ENCODE measurements at places on chromosomes 6 and 20.
A peak's percentile ranks its signal among the peaks of the same experiment; 100 is the strongest.

DNA sequence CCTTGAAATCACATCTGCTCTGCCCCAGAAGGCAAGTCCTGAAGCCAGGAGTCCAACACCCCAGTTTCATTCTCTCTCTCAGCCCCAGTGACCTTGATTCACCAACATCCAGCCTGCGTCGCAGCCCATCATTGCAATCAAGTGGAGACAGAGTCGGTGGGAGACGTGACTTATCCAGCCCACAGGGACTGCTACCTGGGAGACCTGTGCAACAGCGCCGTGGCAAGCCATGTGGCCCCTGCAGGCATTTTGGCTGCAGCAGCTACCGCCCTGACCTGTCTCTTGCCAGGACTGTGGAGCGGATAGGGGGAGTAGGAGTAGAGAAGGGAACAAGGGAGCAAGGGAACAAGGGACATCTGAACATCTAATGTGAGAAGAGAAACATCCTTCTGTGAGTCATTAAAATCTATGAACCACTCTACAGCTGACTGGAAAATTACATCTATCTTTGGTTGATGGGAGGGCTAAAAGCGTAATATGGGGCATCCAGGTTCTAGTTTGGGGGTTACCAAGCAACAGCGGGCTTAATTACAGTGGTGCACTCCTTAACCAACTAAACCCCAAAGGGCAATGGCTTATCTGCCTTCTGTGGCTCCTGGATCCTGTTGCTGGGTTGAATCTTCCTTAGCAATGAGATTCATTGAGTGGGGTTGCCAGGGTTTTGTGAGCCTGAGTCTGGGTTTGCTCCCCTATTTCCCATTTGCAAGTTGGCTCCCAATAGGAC lies 2.5 kb downstream of the LY6G6D start:
- DNase-seq = no peak

DNA sequence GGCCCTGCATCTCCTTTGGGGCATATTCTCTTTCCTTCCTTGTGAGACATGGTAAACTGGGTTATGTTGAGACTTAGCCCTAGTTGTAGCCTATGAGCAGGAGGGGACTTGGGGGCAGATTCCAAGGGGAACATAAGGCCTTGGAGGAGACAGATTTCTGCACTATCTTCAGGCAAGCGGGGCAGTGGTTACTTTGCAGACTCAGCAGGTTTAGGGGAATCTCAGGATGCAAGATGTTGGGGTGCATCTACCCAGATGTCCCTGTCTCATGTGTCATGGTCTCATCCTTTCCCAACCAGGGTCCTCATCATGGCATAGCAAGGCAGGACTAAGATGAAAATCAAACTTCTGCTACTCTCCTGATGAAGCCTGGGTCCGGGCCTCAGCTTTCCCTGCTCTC lies 58.6 kb upstream of the PTPRT start:
- no peak for DNase-seq

- no peak for DNase-seq
Observed at GRCh38 chr20:10758446-10758845, 84.6 kb upstream of the JAG1 start.

DNA sequence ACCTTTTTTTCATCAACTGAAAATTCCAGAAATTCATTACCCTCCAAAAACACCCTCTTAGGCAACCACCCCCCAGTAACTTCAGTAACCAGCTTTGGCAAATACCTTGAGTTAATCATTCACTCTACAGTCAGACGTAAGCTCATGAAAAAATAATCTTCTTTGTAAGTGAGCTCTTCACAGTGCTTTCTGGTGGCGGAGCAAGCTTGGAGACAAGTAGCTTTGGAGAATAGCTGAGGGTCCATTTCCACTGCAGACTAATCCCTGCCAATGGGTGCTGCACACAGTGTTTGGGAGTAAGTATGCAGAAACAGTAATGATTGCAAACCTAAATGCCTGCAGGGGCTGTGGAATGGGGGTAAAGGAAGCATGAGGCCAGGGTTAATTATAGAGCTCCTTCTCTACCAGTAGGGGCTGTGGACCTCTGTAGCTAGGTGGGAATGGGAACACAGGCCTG lies 56.8 kb upstream of the HINT3 start:
- DNase-seq = no peak

- no peak for DNase-seq
Observed at GRCh38 chr20:36173451-36173933, 19.0 kb downstream of the EPB41L1 start.

- DNase-seq = no peak
Observed at GRCh38 chr20:60469829-60470228, 511.6 kb downstream of the CDH26 start.

- no peak for DNase-seq
Observed at GRCh38 chr6:13116155-13116554, 212.2 kb downstream of the TBC1D7 start.

- no peak for DNase-seq
Observed at GRCh38 chr6:114253431-114253830, 89.4 kb downstream of the HS3ST5 start.

DNA sequence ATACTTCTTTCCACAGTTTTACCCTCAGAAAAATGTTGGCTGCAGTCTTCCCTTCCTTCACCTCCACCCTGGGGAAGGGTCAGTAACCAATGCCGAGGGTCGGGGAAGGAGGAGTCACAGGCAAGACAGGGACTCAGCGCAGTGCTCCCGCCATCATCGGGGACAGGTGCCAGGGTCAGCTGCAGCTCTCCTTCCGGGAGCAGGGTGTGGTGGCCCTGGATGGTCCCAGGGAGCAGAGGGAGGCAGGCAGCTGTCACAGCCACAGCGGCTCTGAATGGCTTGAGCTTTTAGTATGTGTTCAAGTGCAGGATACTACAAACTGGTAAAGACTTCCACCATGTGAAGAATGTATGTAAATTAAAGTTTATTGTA lies 26.0 kb upstream of the PI16 start:
- no peak for DNase-seq

- DNase-seq = no peak
Observed at GRCh38 chr20:40442181-40442963, 246.7 kb downstream of the MAFB start.

- DNase-seq = no peak
Observed at GRCh38 chr6:44234101-44235025, 11.0 kb downstream of the SLC29A1 start.

- DNase-seq = no peak
Observed at GRCh38 chr20:56955680-56956079, 310.8 kb downstream of the BMP7 start.

DNA sequence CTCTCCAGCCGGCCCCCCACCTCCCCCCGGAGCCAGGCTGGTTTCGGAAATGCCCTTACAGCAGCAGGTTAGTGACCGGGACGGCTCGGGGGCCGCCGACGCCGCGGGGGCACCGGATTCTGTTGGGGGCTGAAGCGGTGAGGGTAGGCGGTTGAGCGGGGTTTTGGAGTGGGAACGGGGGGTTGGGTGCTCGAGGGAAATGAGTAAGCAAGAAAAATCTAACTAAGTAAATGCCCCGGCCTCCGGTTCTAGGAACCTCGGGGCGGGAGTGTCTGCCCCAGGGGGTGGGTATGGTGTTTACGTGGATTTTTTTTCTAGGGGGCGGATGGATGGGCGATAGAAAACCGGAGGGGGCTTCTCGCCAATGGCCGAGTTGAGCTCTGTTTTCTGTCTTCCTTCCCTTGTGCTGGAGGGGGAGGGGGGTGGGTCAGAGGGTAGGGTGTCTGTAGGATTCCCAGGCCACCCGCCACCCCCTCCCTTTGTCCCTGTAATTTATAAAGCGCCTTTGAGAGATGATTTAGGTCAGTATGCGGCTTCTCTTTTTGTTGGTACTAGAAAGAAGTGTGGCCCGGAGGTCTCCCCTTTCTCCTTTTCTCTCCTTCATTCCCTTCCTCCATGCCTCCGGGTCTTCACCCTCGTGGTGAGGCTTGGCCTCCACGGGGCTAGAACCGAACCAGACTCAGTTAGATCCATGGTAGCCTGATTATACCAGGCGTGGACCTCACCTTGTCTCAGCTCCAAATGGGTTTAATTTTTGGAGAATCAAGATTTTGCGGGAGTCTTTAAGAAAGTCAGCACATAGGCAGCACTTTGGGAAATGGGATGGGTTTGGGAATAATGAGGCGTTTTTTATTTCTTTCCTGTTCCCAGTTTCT lies 2.3 kb downstream of the E2F3 start:
- DNase-seq = no peak

GRCh38 chr6:48541649-48542048 lies 430.7 kb upstream of the PTCHD4 start:
- DNase-seq = no peak

GRCh38 chr6:20600831-20601230 lies 66.6 kb downstream of the CDKAL1 start:
- no peak for DNase-seq

DNA sequence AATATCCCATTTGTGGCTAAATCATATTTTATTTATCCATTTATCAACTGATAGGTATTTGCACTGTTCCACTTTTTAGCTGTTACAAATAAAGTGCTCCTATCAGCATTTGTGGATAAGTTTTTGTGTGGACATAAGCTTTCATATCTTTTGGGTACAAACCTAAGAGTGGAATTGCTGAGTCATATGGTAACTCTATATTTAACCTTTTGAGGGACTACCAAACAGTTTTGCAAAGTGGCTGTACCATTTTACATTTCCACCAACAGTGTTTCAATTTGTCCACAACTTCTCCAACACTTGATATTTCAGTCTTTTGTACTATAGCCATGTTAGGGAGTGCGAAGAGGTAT lies 23.6 kb upstream of the ECHDC1 start:
- no peak for DNase-seq

- DNase-seq = no peak
Observed at GRCh38 chr6:44135875-44136274, 8.5 kb downstream of the TMEM63B start.

GRCh38 chr6:46849361-46849690 lies 56.1 kb downstream of the MEP1A start:
- DNase-seq = no peak

GRCh38 chr6:152973916-152974315 lies 8.9 kb downstream of the FBXO5 start:
- DNase-seq = no peak

GRCh38 chr6:113842165-113842564 lies 15.0 kb upstream of the MARCKS start:
- DNase-seq = no peak

DNA sequence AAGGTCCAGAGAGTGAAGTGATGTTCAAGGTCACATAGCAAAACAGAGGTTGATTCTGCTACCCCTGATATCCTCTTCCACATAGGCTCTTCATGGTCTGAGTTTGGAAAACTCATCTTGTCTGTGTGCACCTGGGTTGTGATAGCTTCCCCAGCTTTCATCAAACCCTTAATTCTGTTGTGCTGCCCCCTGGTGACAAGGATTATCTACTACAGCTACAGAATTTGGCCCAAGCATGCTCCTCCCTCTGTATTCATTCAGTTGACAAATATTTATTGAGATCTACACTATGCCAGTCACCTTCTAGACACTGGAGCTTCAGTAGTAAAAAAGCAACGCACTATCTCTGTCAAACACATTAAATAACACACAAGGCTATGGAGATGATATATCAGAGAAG lies 50.4 kb downstream of the SMPDL3A start:
- no peak for DNase-seq

GRCh38 chr20:38840053-38840893 lies 34.8 kb downstream of the PPP1R16B start:
- DNase-seq = no peak

DNA sequence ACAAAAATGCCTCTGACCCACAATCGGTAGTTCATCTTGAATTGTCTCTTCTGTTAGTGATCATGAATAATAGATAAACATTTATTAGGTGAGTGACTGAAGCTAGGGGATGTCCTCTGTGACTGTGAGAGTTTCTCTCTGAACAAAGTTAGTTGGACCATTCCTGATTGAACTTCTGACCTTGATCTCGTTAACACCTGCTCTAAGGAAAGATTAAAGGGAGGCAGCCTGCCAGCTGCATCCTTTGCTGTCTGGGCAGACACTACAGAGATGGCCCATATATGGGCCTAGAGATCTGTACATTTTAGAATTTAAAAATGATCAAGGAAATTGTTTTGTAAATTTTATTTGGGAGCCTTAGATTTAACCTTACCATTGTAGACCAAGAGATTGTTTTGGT lies 27.3 kb downstream of the MAPK14 start:
- DNase-seq = no peak

GRCh38 chr6:147531321-147531720 lies 22.8 kb downstream of the SAMD5 start:
- DNase-seq = no peak

DNA sequence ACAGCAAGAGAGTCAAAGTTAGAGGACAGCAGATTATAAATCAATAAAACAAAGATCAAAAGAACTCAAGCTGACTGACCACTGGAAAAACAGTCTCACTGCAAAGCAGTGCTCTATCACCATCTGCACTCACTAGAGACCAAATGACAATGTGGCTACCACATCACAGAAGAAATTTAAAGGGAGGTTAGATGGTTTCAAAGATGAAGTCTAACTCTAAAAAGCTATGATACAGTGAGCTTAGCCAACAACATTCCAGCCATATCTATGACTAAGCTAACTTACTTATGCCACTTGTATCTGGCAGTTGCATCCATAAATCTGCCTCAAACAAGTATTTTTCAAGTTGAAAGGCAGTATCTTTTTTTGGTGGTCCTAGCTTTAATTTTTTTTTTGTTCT lies 68.6 kb downstream of the ARHGAP18 start:
- DNase-seq = peak; percentile 12

DNA sequence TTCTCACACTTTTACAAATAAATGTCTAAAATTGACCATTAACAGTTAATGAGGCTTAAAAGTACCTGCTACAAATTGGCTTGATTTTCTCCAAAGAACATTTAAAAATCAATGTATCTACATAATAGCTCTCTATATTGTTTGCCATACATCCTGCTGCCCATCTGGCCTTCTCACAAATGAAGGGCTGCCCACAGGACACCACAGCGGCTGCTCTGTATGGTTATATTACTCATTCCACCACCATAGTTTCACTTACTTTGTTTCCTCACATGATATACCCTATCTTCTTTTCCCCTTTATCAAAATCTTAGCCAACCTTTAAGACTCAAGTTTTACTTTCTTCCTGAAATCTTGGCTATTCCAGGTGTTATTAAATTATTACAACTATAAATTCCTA lies 407.7 kb upstream of the HTR1E start:
- no peak for DNase-seq

- DNase-seq = no peak
Observed at GRCh38 chr6:39228992-39229767, at the start of gene KCNK5. TSS of gene KCNK5 (minus strand) at chr6:39229475. CDS start at chr6:39229111, 364 bp downstream.

DNA sequence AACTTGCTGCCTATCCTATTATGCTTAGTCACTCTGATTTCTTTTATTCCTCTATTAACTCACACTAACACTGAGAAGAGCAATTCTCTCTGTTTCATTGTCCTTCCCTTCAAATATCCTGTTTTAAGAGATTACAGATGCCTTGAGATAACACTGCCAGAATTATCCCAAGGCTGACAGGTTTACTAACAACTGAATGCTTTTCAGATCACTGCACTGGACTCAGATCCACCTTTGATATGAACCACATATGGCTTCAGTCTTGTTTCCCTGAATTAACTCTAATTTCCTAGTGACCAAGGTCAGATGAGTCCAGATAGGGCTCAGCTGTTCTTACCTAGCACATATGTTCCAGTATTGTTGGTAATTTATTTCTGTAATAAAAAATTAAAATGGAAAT lies 633.1 kb downstream of the GRIK2 start:
- DNase-seq = no peak

- DNase-seq = no peak
Observed at GRCh38 chr20:46057856-46058598, 29.0 kb downstream of the SLC12A5 start.

GRCh38 chr6:160133441-160134336 lies 12.1 kb downstream of the SLC22A1 start:
- no peak for DNase-seq

GRCh38 chr6:63509652-63510352 lies 62.5 kb upstream of the LOC128125822 start:
- DNase-seq = no peak

Data from AG04449 (cell line).